Heart right ventricle (tissue), 16 donors: ENCODE measurements at places on chromosomes 3 and 15. TPM values are rescaled to one million over a fixed set of nuclear protein-coding genes. Genes with fewer than 3 reads are reported as not detected.

- DNase-seq: no peak
Observed at GRCh38 chr15:41019174-41019573, 65.9 kb downstream of the CHAC1 start.

- DNase-seq: peak; percentile 60
Observed at GRCh38 chr15:63597038-63597790, at the start of gene FBXL22. Gene FBXL22, plus strand, starts transcription at chr15:63597387. Its CDS starts 6 bp downstream, at chr15:63597393.

GRCh38 chr15:89486726-89487050, 9.7 kb downstream of the RHCG start:
- DNase-seq: no peak

Gene TMEM207
- polyA plus RNA-seq: not detected
